ENCODE measurements at places on chromosomes 7 and 10.

DNA sequence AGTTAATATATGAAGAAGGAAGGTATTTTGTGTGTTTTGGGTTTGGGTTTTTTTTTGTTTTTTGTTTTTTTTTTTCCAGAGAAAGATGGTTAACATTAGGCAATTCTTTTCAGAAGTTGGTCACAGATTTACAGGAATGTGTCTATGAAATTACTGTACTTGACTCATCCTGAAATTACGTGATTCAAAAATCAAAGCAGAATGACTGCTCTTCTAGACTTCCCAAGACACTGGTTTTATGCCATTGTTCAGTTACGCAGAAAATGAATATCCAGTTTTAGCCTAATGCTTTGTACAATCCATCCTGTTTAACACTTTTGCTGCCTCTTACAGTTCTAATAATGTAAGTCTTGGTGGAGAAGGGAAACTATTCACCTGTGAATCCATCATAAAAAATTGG, 39.7 kb upstream of the CELF2 start:
- DNase-seq = no peak

DNA sequence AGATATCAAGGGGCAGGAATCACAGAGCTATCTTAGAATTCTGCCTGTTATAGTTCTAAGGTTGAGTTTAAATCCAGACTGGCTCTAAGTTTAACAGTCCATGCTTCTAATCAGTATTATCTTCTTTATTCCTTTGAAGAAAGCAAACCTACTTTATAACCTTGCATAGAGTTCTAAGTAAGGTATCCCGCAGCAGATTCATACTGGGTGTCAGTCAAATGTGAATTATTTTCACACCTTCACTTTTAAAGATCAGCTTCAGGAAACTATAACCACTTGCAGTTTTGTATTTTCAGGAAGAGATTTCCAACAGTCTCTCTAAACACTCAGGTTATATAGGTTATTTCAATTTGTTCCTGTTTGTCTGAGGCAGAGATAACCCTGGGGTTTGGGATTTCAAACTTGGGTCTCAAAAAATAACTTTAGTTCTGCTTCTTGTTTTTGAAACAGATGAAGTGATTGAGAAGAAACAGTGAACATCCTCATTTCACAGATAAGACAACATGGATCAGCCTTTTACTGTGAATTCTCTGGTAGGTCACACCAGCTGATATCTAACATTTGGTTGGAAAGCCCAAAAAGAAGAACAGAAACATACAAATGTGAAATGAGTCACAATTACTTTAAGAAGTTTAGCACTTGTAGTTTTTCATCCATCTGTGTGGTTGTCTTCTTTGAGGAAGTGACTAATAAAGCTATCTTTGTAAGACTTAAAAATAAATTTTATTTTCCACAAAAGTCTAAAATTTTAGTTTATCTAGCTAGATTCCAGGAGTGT, 21.4 kb downstream of the STAMBPL1 start:
- no peak for DNase-seq

GRCh38 chr7:4775848-4776623, 613 bp downstream of the AP5Z1 start:
- DNase-seq = peak; percentile 72

DNA sequence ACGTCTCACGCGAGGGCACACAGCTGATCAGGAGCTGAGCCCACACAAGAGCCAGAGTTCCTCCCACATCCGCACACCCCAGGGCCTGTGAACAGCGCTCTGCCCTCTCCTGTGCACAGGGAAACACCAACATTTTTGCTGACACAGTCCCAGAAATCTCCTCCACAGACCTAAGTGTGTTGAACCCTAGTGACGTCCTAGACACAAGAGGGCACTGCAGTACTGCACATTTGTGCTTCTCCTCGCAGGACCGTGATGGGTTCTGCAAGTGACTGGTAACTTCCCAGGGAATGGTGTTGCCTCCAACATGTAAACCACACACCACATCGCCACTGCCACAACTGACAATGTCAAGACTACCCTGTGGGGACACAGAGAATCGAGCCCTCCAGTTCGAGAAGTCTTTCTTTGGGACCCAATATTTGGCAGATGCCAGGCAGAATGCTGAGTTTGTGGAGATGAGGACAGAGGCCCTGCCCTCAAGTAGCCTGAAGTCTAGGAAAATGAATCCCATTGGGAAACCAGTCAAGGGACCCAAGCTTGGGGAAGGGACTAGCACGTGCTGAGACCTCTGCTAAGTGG, 170.3 kb downstream of the PAXIP1 start:
- DNase-seq = peak; percentile 19

GRCh38 chr7:70736715-70737460, 395.1 kb upstream of the GALNT17 start:
- DNase-seq = no peak

- no peak for DNase-seq
These were observed 29.2 kb upstream of the APBB1IP start for GRCh38 chr10:26408858-26409494.

DNA sequence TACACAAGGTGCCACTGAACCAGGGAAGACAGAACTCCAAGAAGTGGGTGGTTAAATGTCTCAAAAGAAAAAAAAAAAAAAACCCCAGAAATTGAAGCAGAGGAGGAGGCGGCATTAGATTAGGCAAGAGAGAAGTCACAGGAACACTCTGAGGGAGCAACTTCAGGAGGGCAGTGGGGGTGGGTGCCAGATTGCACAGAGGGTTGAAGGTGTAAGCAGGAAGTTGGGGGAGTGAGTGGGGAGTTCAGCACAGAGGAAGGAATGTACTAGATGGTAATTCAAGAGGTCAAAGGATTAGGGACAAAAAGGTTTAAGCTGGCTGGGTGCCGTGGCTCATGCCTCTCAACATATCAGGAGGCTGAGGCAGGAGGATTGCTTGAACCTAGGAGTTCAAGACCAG, 110.0 kb upstream of the PDLIM1 start:
- no peak for DNase-seq

DNA sequence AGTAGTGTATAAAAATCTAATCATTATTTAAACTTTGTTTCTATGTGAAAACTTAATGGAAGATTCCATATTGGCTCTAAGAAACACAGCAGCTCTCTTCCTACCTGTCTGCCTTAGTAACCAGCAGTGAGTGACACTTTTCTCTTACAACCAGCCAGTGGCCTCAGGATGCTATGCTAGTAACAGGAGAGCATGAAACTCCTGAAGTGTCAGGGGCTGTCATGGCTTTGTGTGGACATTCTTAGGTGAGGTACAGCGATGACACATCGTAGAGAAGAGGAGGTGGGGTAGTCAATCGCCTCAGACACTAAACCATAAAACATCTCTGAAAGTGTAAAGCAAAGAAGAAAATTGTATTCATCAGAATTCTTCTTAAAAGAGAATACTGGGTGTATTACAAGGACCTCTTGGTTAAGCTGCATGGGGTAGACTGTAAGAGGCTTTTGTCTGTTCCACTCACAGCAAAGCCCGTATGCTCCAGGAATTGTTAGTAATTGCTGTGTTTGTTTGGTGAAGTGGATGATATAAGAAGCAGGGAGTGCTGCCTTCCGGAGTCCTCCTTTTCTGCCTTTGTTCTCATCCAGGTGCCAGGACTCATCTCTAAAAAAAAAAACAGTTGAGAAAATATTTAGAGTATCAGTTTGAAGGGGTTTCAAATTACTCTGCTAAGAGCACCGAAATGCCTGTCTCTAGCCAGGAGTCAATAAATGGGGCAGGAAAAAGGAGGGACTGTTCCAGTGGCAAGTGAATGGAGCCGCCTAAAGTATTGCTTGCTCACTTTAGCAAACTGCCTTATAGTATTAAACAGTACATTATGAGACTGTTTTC, 518.8 kb downstream of the CNTNAP2 start:
- no peak for DNase-seq

- DNase-seq = peak; percentile 42
These were observed at the start of gene GSDME for GRCh38 chr7:24757353-24758275. GSDME (minus strand) TSS chr7:24757464; CDS start chr7:24749774, 7,690 bp downstream.

Measured in hematopoietic multipotent progenitor cell treated with erythropoietin and hydrocortisone succinate and interleukin-3 and kit ligand, for 6 days (in vitro differentiated cells).